Activated gamma-delta T cell treated with Interleukin-2 at 50 U/mL for 16 hours (primary cell): ENCODE measurements at places on chromosomes 1 and 21.

DNA sequence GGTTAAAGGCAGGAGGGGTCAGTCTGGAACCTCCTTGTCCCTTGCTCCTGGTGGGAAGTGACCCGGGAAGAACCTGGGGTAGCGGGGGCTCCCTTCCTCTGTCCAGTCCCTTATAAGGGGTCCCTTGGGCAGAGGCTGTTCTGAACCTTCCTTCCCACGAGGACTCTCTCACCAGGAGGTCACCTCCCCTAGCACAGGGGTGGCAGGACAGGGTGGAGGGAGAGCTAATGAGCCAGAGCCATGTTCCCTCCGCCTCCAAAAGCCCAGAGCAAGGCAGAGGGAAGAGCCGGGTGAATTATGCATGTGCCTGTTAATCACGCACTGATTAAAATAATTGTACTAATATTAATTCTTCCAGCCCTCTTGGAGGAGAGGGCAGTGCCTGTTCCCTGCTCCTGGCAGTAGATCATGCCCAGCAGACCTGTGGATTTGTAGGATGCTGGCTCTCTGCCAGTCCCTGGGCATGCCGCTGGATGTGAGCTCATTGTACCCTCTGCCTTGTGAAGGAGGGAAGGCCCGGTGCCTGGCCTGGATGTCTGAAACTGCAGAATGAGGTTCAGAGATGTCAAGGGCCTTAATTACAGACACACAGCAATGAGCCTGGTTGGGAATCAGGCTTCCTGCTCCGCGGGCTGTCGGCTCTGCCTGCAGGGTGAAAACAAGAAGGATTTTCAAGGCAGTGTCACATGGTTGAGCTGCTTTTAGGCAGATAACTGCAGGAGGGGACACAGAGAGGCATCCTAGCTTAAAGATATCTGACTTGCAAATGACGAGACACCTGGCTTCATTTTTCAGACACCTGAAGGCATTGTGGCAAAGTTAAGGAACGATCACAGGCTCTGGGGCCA lies 68.2 kb downstream of the IGSF21 start:
- DNase-seq, result no peak

- no peak for DNase-seq
Measured at GRCh38 chr1:191895462-191896058, 262.7 kb upstream of the RGS18 start.

DNA sequence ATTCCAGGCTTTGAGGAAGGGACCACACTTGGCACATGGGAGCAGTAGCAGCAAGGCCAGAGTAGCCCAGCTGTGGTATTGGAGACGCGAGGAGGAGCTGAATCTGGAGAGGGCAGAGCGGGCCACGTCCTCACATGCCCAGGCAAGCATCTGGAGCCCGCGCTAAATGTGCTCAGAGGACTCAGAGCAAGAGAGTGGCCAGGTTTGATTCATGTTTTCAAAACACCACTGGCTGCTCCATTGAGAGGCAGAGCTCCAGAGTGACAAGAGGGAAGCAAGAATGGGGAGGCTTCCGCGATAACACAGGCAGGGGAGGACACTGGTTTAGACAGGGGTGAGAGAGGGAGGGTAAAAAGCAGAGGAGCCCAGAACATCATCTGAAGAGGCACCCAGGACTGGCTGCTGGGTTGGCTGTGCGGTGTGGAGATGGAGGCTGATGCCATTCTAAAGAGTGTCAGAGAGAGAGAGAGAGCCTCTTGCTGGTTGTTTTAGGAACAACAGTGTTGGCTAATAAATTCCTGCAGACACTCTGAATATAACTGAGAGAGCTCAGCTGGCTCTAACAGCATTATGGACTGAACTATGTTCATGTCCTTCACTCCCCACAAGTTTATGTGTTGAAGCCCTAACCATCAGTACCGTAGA lies 32.3 kb downstream of the RCAN1 start:
- DNase-seq, result no peak

DNA sequence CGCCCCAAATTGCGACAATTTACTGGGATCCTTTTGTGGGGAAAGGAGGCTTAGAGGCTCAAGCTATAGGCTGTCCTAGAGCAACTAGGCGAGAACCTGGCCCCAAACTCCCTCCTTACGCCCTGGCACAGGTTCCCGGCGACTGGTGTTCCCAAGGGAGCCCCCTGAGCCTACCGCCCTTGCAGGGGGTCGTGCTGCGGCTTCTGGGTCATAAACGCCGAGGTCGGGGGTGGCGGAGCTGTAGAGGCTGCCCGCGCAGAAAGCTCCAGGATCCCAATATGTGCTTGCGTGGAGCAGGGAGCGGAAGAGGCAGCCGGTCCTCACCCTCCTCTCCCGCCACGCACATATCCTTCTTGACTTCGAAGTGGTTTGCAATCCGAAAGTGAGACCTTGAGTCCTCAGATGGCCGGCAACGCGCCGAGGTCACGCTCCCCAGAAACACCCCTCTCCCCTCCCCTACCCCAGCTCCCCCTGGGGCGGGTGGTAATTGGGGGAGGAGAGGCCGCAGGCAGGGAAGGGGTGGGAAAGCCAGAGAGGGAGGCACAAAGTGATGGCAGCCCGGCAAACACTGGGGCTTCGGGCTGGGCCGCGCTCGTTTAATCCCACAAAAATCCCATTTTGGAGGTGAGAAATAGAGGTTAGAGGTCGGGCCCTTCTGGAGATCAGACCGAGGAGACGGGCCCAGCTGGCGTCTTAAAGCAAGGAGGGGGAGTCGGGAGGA lies 6.2 kb downstream of the SIM2 start:
- no peak for DNase-seq

DNA sequence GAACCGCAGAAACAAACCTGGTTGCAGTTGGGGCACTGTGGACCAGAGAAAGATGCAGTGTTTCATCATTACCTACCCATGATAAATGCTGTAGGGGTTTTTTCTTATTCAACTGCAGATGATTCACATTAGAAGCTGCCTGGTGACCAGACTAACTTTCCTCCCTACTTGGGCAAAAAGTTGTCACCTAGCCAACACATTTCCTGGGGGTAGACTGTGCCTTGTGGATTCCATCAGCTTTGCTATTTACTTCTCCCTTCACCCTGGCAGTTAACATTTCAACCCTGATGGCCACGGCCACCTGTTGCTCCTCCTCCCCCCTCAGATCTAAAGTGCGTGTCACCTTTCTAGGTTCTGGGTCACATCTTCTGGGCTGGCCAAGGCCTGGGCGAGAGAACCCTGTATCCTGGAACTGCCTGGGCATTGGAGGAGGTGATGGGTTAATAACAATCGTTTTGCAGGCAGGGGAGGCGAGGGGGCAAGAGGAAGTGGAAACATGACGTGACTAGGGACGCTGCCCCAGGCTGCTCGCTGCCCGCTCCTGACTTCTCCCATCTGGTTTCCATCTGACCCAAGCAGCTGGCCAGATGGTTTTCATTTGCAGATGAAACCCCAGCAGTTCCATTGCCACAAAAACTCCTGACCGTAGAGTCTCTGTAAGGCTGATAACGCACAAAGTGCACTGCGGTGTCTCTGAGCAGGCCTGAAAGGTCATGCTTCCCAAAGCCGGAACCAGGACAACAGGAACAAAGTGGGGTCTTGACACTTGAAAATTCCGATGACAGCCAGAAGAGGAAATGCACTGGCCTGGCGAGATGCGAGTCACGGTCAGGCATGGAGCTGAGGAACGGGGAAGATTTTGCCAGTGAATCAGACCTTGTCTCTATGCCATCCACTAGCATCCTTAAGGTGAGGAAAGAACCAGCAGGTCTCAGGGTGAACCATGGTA lies 36.6 kb downstream of the CAPZB start:
- no peak for DNase-seq

DNA sequence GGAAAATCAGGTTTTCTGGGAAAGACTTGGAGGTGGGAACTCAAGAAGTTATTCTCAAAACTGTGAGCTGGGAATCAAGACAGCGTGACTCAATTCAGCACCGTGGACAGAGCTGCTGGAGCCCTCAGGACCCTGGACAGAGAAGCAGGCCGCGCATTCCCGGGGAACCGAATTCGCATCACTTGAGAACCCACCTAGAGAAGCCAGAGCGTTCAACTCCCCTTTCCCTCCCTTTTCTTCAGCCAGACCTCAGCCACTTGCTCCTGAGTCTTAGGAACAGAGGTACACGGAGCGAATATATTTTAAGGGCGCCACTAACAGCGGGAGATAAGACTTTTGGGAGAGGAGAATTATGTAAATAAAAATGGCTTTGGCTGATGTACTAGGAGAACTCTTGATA lies 2.0 kb upstream of the LIN28A start:
- peak; percentile 73 for DNase-seq

DNA sequence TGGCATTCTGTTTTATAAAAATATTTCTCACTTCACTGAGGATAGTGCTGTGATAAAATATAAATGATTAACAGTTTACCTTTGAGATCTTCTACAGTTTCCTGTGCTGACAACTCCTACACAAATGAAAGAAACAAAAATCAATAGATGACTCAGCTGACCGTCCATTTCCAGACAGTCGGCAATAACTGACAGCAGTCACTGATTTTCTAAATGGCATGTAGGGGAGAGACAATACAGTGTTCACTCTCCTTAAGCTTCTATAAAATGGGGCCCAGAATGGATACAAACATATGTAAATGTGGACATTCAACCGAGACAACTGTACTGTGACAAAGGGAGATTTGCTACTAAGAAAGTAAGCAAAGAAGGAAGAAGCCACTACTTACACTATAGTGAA lies 34.3 kb downstream of the PCNX2 start:
- no peak for DNase-seq
